Muscle of back (tissue), 13 donors: ENCODE measurements at places on chromosomes 2 and 18. TPM values are rescaled to one million over a fixed set of nuclear protein-coding genes. Genes with fewer than 3 reads are reported as not detected.
A peak's percentile ranks its signal among the peaks of the same experiment; 100 is the strongest.

Gene CD207
- 0.28 TPM for polyA plus RNA-seq

Gene PCARE
- 0.06 TPM for polyA plus RNA-seq

- DNase-seq = no peak
Measured at GRCh38 chr2:57965219-57965618, 81.4 kb upstream of the VRK2 start.

DNA sequence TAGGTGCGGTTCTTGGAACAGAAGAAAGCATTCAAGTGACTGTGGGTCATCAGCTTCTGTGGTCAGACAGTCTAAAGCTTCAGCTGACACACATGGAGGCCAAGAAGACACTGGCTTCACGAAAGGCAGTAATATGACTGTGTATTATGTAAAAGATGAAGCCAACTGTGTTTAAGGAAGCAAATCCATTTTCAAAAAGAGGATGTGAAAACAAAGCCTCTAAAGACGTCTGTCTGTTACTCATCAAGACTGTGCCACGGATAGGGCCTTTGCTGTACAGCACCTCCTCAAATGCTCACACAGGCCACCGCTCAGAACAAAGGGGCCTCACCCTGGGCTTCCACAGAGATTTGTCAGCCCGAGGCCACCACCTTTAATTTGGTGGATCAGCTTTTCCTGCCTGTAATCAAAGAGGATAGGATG lies 21.1 kb upstream of the TMEM163 start:
- DNase-seq = peak; percentile 26

DNA sequence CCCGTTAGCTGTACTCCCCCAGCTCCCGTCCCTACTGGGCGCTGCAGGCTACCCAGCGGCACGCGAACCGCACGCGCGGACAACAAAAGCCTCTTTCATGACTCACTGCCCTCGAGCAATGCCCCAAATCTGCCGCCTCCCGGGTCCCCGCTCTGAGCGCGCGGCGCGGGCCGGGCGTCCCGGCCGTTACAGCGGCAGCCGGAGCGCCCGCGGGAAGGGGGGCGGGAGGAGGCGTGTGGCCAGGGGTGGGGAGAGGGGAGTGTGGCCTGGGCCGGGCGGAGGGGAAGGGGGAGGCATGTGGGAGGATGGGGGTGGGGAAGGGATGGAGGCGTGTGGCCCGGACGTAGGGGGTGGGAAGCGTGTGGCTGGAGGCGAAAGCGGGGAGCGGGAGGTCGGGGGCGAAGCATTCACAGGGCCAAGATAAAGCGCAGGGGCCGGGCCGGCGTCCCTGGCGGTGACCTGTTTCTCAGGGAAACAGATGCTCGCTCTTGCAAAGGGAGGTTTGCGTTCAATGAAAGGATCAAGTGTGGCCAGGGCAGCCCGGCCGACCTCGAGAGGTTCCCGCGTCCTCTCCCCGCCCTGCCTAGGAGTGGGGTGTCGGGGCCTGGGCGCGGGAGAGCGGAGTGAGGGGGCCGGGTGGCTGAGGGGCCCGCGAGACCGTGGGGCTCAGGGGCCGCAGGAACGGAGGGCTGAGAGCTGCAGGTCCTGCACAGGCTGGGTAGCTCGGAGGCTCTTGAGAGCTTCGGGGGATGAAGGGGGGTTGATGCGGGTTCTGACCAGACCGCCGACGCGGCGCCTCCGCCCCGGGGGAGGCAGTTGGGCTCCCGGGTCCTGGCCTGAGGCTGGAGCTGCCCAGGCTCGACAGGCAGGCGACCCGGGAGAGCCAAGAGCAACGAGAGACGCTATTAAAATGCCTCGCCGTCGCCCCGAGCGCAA lies 3.5 kb upstream of the NEUROD1 start:
- DNase-seq = no peak

DNA sequence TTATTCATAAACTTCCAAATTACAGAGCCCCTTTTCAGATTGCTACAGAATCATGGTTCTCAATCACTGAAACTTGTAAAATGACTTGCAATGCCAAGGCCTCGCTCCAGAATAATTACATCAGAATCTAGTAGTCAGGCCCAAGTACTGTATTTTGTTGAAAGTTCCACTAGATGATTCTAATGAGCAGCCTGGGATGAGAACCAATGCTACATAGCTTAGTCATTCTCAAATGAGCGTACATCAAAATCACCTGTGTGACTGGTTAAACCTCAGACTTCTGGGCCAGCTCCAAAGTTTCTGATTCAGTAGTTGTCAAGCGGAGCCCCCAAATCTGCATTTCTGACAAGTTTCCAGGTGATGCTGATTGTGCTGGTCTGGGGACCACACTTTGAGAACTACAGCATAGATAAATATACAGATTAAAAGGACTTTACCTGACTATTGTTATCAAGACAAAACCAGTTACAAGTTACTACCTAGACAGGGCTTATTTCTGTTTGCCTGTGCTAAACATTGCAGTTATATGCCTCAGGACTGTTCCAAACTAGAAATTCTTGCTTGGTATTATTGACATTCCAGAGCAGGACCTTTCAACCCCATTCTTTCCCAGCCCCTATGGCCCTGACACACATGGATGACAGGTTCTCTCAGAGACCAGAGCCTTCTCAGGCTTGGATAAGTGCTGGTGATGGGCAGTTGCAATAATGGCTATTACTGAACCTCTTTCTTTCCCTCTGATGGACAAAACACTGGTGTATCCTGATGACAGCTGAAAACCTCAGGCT lies 83.1 kb downstream of the UPP2 start:
- DNase-seq = no peak
